ENCODE measurements at places on chromosomes 1 and 21.

- no peak for DNase-seq
Measured at GRCh38 chr21:39444421-39445180, 977 bp downstream of the LCA5L start.

DNA sequence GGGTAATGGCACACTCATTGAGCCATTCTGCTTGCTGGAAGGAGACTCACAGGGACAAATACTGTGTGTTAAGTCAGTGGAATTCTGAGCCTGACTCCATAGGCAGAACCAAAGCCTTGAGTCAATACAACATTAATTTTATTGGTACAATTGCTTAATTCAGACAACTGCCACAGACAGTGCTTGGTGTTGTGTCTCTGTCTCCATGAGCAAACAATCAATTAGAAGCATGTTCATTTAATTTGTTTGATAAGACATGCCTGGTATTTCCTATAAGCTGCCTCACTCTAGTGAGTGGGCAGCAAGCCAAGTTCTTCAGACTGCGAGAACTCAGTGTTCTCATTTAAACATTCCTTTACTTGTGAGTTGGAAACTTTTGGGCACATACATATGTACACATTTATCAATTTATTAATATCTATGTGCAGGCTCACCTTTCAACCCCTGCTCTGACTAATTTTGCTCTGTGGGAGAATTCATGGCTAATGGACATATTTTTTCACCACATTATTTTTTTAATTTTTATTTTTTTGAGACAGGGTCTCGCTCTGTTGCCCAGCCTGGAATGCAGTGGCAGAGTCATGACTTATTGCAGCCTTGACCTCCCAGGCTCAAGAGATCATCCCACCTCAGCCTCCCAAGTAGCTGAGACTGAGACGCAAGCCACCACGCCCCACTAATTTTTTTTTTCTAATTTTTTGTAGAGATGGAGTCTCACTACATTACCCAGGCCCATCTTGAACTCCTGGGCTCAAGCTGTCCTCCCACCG lies 4.5 kb upstream of the SRSF10 start:
- no peak for DNase-seq

GRCh38 chr1:245500546-245500945 lies 345.8 kb downstream of the KIF26B start:
- DNase-seq, result no peak

DNA sequence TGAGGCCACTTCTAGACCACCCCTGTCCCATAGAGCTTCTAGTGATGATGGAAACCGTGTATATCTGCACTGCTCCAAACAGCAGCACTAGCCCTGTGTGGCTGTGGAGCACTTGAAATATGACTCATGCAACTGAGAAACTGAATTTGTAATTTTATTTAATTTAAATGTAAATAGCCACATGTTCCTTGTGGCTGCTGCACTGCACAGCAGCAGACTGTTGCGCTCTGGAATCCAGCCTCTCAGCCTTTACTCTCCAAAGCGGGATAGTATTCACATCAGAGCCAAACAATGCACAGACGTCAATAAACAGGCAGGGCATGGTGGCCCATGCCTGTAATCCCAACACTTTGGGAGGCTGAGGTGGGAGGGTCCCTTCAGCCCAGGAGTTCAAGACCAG lies 12.0 kb downstream of the CAPN2 start:
- DNase-seq, result no peak

- DNase-seq, result no peak
Measured at GRCh38 chr21:29338256-29338655, 39.5 kb downstream of the BACH1 start.

GRCh38 chr1:38671221-38671620 lies 188.4 kb downstream of the RRAGC start:
- DNase-seq, result no peak

GRCh38 chr1:117067533-117068370 lies 7.6 kb downstream of the TTF2 start:
- peak; percentile 70 for DNase-seq

GRCh38 chr1:12436817-12437599 lies 181.0 kb downstream of the DHRS3 start:
- DNase-seq, result no peak

DNA sequence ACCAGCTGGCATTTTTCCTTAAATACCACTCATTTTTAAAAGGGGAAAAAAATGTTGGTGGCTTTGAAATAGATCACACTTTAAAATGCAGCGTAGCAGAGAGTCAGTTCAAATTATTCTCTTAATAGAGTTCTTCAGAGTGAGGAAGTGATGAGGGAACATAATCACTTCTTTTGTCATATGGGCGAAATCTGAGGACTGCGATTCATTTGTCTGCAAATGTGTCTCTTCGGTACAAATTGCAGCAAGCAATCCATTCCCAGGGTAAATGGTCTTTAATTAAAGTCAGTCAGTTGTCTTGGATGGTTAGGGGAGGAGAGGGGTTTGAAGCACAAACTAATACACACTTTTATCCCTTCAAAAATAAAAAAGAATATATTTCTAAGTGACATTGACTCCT lies 86.0 kb upstream of the SELENON start:
- no peak for DNase-seq

GRCh38 chr1:211741116-211741515 lies 65.7 kb upstream of the NEK2 start:
- DNase-seq, result no peak

DNA sequence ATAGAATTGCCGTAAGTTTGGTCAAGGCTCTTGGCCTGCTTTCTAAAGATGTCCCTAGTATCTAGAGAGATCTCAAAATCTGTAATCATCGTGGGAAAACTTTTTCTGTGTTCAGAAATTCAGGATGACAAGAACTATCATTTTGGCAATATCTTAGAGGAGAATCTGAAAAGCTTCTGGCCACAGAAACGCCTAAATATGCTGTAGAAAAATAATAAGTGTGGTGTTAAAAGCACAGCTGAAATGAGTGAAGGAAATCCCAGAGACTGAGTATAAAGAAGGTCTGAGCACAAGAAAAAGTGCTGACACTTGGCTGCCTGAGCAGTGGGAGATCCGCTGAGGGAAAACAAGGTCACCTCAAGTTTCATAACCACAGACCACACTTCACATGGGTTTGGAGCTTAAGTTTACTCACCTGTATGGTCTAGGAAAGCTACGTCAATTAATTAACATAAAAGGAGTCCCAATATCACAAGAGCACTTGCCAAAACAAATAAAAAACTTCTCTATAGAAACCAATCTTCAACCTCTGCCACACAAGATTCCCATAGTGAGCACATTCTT lies 235.2 kb upstream of the IRF2BP2 start:
- no peak for DNase-seq

DNA sequence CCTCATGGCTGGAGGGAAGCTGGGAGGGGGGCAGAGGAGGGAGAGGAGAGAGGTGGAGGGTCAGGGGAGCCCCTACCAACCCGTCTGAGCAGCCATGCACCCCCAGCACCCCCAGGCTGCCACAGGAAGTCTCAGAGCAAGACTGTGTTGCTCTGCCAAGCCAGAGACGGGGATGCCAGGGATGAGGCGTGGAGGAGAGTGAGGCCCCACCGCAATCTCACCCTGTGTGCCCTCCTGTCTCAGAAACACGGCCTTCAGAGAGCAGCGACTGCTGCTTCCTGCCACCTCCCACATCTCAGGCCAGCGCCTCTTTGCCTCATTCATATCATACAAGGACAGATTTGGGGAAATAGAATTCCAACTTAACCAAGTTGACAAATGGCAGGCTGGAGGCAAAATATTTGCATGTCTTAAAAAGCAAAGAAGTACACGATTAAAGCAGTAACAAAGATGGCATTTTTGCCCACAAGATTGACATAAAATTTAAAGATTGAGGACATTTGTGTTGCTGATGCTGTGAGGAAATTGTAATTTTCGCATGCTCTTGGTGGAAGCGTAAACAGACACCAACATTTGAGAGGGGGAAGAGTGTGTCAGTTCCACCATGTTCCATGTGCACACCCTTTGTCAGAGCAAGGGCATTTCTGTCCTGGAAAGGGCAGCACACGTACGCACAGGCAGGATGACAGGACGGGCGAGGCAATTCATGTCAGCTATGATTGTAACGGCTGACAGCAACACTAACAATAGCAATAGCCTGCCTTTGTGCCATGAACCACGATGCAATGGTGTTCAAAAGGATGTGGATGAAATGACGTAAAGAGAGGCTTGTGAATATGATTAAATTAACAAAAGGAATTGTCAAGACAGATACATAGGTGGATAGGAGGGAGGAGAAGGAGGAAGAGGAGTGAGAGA lies 59.0 kb upstream of the BACE2 start:
- DNase-seq, result no peak

DNA sequence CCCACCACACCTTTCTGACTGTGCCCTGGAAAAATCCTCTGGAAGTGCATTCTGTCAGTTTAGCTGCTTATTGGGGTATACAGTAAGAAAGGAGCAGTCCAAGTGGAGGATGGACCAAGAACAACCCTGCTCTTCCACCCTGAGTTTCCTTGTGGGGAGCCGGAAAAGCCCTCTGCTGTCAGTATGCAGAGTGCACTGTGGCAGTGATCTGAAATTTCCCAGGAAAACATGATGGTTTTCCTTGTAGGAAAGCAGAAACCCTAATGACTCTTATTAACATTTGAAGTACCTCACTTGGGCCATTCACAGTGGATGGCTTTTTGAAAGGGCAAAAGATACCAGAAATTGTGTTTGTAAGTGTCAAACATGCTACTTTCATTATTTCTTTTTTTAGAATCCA lies 20.5 kb downstream of the ELAVL4 start:
- no peak for DNase-seq

DNA sequence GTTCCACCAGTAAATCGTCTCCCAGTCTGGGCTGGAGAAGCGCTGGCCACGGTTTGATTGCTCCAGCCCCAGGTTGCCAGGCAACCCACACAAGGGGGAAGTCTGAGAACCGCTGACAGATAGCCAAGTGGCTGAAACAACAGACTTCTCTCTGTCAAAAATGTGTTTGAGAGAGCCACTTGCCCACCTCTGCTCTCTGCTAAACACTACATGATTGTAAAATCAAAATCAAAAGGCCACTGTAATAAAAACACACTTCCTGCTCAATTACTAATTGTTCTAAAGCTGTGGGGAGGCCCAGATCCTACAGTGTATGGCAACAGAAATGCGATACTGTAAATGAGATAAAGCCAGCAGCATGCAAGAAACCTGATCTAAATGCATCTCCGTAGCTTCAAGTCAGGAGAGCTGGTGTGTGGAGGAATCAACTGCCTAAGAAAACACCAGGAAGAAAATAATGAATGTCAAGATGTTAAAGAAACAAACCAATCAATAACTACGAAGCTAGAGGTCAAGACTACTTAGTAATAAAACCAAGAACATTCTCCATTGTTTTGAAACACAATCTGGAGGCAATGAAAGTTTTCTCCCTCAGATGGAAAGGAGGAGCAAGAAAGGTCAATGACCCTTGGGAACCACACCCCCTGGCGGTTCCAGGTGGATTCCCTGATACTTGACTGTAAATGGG lies 121.2 kb downstream of the SLC45A1 start:
- no peak for DNase-seq

DNA sequence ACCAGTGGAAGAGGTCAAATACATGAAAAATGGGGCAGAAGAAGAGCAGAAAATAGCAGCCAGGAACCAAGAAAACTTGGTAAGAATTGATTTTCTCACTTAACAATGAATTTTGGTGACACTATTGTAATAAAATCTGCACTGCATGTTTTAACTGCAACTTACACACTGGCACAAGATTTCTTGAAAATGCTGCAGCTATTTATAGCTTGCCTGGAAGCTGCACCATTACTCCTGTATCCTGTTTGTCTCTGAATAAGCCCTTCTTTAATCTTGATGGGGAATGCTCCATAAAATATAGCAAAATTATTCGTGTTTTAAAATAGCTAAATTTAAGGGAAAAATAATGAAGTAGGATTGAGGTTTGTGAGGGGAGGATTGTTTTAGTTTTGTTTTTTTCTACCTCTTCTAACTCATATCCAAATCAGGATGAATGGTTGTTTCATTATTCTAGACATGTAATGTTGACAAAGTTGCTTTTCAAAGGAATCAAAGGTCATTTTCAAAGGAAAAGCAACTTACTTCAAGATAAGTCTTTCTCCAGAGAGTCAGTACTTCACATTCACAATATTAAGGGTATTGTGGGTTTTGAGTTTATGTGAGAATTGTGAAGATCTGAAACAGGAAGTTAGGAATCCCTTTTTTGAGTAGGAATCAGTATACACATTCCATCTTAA lies 120.9 kb downstream of the C1orf21 start:
- DNase-seq, result no peak

DNA sequence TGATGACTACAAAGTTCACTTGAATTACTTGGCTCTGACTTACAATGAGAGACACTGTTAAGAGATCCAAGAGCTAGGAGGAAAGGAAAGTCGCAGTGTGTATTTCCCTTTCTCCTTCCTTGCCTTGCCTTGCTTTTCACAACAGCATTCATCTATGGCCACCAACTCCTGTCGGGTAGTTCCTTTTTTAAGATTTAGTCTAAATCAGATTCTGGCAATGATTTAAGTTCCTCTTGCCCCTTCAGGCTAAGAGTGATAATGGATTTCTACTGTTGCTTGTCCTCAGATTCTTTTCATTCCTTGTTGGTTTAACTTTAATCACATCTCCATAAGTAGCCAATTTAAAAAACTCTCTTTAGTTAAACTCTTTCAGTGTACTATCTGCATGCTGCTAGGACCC lies 91.9 kb downstream of the GTF2B start:
- no peak for DNase-seq

- DNase-seq, result no peak
Measured at GRCh38 chr1:170284512-170284911, 138.8 kb downstream of the NTMT2 start.

Measured in ureter (tissue), 1 donor.